ENCODE measurements at places on chromosomes 5 and 9. TPM values are rescaled to one million over a fixed set of nuclear protein-coding genes. Genes with fewer than 3 reads are reported as not detected.
A peak's percentile ranks its signal among the peaks of the same experiment; 100 is the strongest.

Gene NKD2
- total RNA-seq = 5.0 TPM

Gene ADAM19
- 37.0 TPM for total RNA-seq

Gene GRM6
- not detected for total RNA-seq

Gene TPPP
- total RNA-seq = 10.8 TPM

Gene MARCOL
- total RNA-seq = not detected

Gene OR1J2
- total RNA-seq = not detected

Gene INSL6
- total RNA-seq = not detected

Gene RNF183
- not detected for total RNA-seq

DNA sequence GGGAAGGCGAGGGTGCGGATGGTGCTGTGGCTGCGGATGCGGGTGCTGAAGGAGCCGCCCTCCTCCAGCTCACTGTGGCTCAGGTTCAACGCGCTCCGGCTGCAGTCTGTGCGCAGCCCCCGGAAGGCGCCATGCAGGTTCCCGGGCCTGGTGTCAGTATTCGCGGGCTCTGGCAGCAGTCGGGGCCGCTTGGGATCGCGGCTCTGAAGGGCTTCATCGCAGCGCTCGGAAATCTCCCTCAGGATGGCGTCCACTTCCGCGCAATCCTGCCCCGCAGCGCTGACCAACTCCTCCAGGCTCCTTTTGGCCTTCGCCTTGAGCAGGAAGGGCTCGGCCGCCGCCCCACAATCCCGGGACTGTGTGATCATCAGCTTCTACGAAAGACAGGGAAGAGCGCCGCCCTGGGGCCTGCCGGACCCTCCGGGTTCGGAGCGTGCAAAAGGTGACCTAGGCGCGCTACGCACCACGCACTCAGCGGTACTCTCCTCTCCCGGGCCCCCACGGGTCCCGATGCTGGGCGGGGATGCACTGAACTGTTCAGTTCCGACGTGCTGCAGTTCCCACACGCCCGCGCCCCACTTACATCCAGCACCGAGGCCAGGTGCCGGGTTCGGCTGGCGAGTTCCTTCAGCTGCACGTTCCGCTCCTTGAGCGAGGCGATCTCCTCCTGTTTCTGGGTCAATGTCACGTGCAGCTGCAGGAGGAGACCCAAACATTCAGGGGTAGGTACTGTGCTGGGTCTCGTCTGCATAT, 6.5 kb downstream of the MCIDAS start:
- DNase-seq = no peak

GRCh38 chr5:95007921-95008597, 276.8 kb downstream of the MCTP1 start:
- DNase-seq = no peak

DNA sequence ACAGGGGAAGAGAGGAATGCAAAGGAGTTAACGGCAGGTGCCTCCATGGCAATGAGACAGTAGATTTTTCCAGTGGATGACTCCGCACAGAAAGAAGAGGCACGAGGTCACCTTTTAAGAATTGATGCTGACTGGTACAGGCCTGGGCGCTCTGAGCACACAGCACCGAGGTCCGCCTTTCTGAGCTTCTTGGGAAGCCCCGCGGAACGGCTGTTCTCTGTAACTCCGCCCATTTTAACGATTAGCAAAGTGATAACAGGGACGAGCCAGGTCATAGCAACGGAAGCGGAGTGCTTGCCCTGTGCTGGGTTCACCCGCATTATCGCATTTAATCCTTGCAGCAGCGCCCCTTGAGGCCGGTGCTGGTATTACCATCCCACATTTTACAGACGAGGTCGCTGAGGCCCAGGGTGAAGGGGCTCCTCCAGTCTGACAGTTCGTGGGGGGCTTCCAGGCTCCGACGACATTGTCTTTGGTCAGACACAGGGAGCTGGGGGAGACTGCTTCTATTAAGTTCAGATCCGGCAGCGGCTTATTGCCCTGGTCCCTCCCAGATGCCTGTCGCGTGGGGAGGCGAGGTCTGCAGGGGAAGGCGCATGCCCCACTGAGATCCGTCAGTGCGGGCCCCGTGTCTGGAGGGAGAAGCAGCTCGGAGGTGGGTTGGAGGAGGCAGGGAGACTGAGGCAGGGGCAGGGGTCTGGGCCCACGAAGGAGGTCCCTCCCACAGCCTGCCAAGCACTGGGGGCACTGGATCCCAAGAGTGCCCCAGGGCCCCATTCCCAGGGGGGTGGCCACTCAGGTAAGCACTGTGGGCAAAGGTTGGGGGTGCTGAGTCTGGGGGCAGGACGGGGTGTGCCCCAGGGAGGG, 22.3 kb upstream of the HMCN2 start:
- DNase-seq = peak; percentile 93

DNA sequence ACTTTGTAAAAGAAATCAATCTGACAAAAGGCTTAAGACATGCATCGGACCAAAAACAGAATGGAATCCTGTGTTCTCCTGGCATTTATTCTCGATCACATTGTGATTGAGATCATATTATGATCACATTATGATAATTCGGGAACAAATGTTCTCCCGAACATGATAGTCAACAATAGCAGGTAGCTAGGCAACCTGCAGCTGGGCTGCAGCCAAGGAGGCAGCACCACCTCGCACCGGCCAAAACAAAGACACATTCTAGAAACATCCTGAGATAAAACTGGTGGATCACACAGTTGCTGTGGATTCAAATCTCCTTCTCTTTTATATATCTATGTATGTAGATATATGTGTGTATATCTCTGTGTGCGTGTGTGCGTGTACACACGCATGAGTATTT, 480.6 kb upstream of the CYLC2 start:
- no peak for DNase-seq

- DNase-seq = no peak
Measured at GRCh38 chr5:80885396-80886000, 74.7 kb upstream of the RASGRF2 start.

GRCh38 chr9:10785255-10785654, 172.5 kb upstream of the PTPRD start:
- no peak for DNase-seq

- no peak for DNase-seq
Measured at GRCh38 chr5:149273950-149274349, 2.3 kb downstream of the AFAP1L1 start.

GRCh38 chr5:109718216-109718615, 28.5 kb downstream of the MAN2A1 start:
- DNase-seq = no peak

GRCh38 chr5:122444411-122444810, 132.4 kb downstream of the SNCAIP start:
- no peak for DNase-seq

- no peak for DNase-seq
Measured at GRCh38 chr9:12368569-12368968, 324.6 kb upstream of the TYRP1 start.

DNA sequence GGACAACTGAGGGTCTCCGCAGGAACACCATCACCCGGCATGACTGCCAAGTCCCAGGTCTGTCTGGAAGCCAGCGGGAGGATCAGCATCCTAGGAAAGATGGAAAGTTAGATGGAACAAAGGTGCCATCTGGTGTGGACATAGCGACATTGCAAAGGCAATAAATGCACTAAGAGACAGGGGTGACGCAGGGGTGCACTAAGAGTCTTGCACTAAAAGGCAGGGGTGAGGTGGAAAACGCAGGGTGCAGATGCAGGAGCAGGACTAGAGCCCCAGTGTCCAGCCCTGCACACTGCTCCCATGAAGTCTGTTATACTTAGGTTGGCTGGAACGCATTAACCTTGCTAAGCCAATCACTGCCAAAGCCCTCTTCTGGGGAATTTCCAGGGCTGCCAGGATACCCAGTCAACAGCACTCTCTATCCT, 15.5 kb downstream of the ATOX1 start:
- DNase-seq = no peak

- DNase-seq = no peak
Measured at GRCh38 chr5:27009540-27009915, 28.9 kb downstream of the CDH9 start.

GRCh38 chr9:110932863-110933262, 105.4 kb downstream of the LPAR1 start:
- no peak for DNase-seq

DNA sequence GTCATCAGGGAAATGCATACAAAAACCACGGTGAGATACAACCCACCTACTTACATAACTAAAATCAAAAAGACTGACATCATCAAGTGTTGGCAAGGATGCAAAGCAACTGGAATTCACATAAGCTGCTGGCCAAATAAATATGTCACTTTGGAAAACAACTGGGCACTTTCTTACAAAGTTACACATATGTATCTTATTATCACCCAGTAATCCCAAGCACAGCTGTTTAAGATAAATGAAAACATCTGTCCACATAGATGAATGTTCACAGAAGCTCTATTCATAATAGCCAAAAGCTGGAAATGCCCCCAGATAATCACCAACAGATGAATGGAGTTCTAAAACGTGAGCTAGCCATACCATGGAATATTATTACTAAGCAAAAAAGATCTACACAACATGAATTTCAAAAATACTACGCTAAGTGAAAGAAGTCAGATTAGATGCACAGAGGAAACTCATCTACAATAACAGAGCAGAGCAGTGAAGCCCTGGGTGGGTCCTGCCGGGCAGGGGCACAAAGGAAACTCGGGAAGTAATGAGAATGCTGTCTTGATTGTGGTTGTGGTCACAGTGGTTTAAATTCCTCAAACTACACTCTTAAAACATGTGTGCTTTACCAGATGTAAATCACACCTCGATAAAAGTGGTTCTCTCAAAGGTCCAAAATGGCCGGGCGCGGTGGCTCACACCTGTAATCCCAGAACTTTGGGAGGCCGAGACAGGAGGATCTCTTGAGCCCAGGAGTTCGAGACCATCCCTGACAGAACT, 8.5 kb downstream of the CAMSAP1 start:
- DNase-seq = no peak

DNA sequence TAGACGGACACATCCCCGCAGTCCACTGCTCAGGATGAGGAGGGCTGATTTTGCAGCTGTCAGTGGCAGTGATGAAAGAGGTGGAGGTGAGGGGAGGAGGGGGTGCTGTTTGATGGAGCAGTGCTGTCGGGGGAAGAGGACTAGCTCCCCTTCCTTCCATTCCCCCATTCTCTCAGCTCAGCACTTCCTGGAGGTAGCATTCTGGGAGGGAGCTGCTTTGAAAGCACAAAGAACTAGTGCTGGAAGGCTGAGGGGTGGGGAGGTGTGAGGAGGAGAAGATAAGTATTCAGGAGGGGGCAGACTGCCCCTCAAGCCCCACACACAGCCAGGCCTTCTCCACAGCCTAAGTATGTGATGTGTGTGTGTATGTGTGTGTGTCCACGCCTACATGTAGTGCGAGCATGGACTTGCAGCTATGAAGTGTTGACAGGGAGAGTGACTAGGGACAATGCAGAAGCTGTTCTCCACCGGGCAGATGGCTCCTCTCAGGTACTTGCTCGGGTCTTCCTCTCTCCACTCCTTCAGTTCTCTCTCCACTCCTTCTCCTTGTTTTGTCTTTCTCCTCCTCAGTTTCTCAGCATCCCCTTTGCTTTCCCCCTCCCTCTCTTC, 65.5 kb upstream of the HSPA9 start:
- no peak for DNase-seq

DNA sequence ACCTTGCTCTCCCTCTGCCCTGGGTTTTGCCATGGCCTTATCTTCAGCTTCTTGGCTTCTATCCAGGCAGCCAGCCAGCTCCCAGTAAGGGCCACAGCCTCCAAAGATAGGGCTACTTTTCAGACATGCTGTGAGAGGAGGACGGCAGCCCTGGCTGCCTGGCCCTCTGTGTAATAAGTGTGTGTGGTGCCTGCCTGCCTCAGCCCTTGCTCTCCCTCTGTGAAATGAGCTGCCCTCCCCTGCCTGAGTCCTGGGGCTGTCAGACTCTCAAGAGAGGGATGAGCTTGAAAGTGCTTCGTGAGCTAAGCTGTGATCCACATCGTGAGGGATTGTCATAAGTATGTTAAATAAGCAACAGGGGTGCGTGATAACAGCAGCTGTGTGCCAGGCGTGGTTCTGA, 8.1 kb downstream of the NDST1 start:
- DNase-seq = no peak

DNA sequence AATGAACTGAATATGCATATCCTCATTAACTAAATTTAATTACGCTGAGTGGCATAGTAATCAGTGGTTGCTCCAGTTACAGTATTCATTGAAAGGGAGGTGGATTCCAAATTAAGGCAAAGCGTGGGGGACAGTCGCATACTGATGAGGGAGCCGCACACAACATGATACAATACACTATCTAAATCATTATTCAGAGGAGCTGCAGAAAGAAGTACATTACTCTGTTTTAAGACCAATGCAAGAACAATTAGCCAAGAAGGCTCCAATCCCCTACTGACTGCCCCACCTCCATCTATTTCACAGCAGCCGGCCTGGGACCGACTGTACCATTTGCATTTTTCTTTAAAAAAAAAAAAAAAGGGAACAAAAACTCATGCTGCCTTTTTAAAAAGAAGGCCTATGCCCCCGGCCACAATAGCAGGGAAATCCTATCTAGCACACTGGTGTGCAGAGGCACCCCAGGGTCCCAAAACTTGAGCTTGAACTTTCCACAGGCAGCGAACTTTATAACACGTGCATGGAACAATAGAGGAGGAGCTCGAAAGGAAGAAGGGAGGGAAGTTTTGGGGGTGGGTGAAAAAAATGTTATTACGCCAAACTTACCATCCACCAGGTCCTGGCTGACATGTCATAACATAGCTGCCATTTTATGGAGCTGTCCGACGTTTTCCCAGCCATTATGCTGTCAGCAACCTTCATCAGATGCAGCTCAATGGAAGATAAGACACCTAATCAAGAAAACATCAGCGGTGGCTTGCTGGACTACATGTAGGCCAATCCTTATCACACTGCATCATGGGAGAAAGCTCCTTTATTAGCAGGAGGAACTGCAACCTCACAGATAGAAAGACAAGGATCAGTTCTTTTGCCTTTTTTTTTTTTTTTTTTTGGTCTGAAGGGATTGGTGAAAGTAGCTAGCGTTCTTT, 161.6 kb downstream of the ZDHHC21 start:
- no peak for DNase-seq

DNA sequence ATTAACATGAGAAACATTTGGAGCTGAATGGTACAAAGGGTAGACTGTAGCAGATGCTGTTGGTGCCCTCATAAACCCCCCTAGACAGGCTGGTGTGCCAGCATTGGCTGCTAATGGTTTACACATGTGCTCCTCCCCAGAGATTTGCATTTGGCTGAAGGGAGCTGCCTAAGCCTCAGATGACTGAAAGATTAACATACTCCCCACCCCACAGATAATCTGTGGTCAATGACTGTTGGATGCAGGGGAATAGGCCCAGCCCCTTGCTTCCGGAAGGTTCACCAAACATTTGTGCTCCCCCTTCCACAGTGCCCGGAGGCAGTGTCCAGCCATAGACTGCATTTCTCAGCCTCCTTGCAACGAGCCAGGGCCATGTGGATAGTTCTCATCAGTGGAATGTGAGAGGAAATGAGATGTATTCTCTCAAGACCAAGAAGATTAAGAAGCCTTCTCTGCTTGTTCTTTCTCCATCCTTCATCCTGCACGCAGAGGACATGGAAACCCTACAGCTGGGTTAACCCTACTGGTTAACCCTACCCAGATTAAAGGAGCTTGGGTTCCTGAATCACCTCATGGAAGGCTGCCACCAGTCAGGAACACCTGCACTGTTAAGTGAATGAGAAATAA, 79.6 kb downstream of the PHAX start:
- DNase-seq = no peak

DNA sequence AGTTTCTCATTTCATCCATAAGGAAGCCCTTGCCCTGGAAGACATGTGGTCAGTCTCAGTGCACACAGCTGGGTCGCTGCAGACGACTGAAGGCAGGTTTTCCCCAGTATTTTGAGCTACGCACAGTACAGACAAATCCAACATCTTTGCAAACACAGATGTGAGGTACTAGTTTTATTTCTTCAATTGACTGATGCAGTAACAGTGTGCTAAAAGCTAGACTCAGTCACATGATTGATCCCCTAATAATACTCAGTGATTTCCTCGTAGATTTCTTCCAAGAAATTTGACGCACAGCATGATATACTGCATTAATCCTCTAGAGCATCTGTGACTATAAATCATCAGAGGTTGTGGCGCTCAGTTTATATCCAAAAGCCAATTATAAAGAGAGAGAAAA, 346.1 kb downstream of the DIRAS2 start:
- DNase-seq = no peak
